ENCODE measurements at places on chromosomes 6 and 20. TPM values are rescaled to one million over a fixed set of nuclear protein-coding genes. Genes with fewer than 3 reads are reported as not detected.

MAPK13 gene
- 23.2 TPM for polyA plus RNA-seq

ENPP1 gene
- polyA plus RNA-seq, result 25.9 TPM

DNA sequence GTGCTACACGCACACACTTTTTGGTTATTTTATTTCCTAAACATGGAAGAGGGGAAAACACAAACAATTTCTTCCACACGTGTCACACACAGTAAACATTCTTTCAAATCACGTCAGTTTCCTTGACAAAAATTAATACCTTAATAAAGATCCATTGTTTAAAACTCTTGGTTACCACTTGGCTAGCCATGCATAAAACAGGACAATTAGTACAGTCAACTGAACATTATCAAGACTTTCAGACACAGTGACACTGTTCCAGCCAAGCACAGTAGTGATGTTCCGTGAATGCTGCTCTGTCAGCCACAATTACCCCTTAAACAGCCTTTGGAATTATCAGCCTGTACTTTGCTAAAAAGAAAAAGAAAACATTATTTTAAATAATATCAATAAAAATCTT, 50.8 kb downstream of the GMDS start:
- no peak for DNase-seq

GRCh38 chr6:118639054-118639964, 12.1 kb downstream of the CEP85L start:
- DNase-seq, result no peak

GRCh38 chr6:138571181-138571580, 71.9 kb upstream of the NHSL1 start:
- DNase-seq, result no peak

- DNase-seq, result no peak
Measured at GRCh38 chr6:89475101-89475500, 42.1 kb downstream of the ANKRD6 start.
